ENCODE measurements at places on chromosomes 12 and 14. TPM values are rescaled to one million over a fixed set of nuclear protein-coding genes. Genes with fewer than 3 reads are reported as not detected.

DNA sequence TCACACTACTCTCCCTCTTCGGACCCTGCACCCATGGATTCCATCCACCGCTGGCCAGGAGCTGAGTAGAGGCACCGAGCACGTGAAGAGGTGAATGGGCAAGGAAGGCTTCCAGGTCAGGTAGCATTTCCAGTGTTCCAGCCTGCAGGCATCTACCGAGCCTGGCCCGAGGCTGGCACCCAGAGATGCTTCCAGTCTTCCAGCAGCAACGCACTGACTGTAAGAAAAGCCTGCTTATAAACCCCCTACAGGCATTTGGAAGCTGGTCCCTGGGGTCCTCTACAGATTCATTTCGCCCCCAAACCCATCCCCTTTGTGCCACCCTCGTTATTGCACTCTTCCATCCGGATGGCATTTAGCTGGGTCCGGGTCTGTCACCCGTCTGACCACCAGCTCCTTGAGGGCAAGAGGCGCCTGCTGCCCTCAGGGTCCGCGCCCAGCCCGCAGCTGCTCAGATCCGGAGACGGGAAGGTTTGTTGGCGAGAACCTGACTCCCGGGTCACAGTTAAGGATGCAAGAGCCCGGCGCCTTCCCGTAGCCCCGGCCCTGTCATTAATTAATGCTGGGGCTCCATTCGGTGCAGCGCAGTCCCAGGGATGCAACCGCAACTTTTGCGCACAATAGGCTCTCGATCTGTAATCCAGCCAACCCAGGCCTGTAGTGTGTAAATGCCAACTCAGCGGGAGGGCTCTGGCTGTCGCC, 614 bp upstream of the MARK3 start:
- no peak for DNase-seq
- no peaks in the 10 kb centered on the region for H3K4me1 ChIP-seq
- H3K27me3 ChIP-seq = no peaks in the 10 kb centered on the region
- H3K36me3 ChIP-seq = no peaks in the 10 kb centered on the region

GRCh38 chr12:58359084-58359483, 417.7 kb downstream of the ATP23 start:
- no peak overlapping the region for H3K27ac ChIP-seq
- DNase-seq = no peak
- H3K4me3 ChIP-seq = no peak overlapping the region
- no peaks in the 10 kb centered on the region for H3K27me3 ChIP-seq

The C12orf57 gene
- 398 TPM for total RNA-seq

The KLHDC2 gene
- total RNA-seq = 51.1 TPM

GRCh38 chr14:61841145-61841544, 78.9 kb downstream of the SNAPC1 start:
- H3K4me1 ChIP-seq = peaks cover 7% of the 10 kb centered on the region
- no peak overlapping the region for H3K27ac ChIP-seq
- H3K4me3 ChIP-seq = no peak overlapping the region
- H3K36me3 ChIP-seq = no peaks in the 10 kb centered on the region

The NTF3 gene
- total RNA-seq = 0.67 TPM

GRCh38 chr12:91441246-91441645, 258.6 kb upstream of the DCN start:
- H3K27me3 ChIP-seq = no peaks in the 10 kb centered on the region
- no peaks in the 10 kb centered on the region for H3K4me1 ChIP-seq
- DNase-seq = no peak
- H3K36me3 ChIP-seq = no peaks in the 10 kb centered on the region
- no peak overlapping the region for H3K4me3 ChIP-seq
- H3K27ac ChIP-seq = no peak overlapping the region

DNA sequence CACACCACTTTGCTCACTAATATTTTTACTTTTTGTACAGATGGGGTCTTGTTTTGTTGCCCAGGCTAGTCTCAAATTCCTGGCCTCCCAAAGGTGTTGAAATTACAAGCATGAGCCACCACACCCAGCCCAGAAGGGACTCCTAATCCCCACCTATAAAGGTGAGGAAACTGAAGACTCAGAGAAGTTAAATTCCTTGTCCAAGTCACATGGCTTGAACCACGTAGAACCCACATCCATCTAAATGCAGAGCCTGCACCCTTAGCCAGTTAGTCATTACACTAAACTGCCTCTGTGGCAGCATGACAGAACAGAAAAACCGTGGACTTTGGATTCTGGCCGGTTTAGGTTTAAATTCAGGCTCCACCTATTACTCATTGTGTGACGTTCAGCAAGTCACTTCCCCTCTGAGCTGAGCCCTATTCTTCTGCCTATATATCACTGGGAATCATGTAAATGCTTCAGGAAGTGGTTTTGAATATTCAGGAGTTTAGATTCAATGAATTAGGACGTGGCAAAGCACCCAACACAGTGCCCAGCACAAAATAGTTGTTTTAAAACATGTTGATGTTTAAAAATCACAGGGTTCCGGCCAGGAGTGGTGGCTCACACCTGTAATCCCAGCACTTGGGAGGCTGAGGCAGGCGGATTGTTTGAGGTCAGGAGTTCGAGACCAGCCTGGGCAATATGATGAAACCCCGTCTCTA, 3.0 kb upstream of the CORO1C start:
- H3K27ac ChIP-seq = peak overlapping the region; percentile 39
- H3K36me3 ChIP-seq = no peaks in the 10 kb centered on the region
- no peak overlapping the region for H3K4me3 ChIP-seq
- no peaks in the 10 kb centered on the region for H3K4me1 ChIP-seq
- no peak for DNase-seq
- no peaks in the 10 kb centered on the region for H3K27me3 ChIP-seq

- H3K4me3 ChIP-seq = no peak overlapping the region
- no peak for DNase-seq
- no peaks in the 10 kb centered on the region for H3K36me3 ChIP-seq
Observed at GRCh38 chr12:6608592-6609281, 1.6 kb upstream of the CHD4 start.

The PTPRQ gene
- total RNA-seq = 17.6 TPM

The CCDC196 gene
- total RNA-seq = not detected

DNA sequence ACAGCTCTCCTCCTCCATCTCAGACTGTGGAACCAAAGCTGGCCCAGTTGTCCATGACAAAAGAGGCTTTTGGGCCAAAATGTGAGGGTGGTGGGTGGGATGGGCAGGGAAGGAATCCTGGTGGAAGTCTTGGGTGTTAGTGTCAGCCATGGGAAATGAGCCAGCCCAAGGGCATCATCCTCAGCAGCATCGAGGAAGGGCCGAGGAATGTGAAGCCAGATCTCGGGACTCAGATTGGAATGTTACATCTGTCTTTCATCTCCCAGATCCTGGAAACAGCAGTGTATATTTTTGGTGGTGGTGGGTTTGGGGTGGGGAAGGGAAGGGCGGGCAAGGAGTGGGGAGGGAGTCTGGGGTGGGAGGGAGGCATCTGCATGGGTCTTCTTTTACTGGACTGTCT, 11.8 kb upstream of the TAMALIN start:
- H3K4me3 ChIP-seq = no peak overlapping the region
- H3K4me1 ChIP-seq = no peaks in the 10 kb centered on the region
- no peaks in the 10 kb centered on the region for H3K27me3 ChIP-seq
- DNase-seq = no peak

DNA sequence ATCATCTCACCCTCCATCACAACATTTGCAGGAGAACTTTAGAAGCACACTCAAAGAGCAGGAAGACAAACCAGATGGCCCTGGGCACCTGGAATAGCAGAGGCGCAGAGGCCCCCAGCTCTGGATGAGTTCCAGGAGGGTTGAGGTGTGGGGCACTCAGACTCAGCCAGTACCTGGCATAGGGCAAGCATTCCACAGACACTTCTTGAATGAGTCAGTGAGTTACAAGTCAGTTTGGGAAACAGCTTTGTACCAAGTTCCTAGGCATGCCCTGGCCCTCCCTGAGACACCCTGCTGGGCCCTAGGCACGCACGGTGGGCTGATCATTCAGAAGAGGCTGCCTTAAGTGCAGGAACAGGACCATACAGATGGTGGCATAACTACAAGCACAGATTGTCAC, 54.3 kb downstream of the MAP3K9 start:
- DNase-seq = no peak
- H3K4me3 ChIP-seq = no peak overlapping the region
- H3K4me1 ChIP-seq = no peaks in the 10 kb centered on the region
- H3K27me3 ChIP-seq = no peaks in the 10 kb centered on the region

DNA sequence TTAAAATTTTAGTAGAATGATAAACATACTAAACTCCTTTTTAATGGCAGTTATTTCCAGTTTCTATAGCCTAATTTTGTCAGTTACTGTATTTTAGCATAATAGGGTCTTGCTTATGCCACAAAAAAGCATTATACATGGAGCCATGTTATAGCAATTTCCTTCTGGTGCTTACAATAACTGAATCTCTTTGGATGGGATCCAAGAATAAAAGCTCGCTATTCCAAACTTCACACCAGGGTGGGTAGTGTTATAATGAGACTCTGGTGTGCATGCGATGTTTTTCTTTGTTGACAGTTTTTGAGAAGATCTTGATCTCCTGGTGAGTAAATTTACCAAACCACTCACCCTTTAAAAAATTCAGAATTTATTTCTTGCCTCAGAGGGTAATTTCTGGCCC, 90.4 kb upstream of the CCDC91 start:
- H3K4me1 ChIP-seq = no peaks in the 10 kb centered on the region
- no peak overlapping the region for H3K27ac ChIP-seq
- DNase-seq = no peak
- H3K4me3 ChIP-seq = no peak overlapping the region
- no peaks in the 10 kb centered on the region for H3K27me3 ChIP-seq
- H3K36me3 ChIP-seq = no peaks in the 10 kb centered on the region

GRCh38 chr14:103880348-103881267, 33.2 kb upstream of the PPP1R13B start:
- H3K27me3 ChIP-seq = no peaks in the 10 kb centered on the region
- H3K27ac ChIP-seq = peak overlapping the region; percentile 87
- H3K36me3 ChIP-seq = no peaks in the 10 kb centered on the region

- DNase-seq = no peak
- H3K27me3 ChIP-seq = no peaks in the 10 kb centered on the region
- no peaks in the 10 kb centered on the region for H3K36me3 ChIP-seq
- H3K27ac ChIP-seq = peak overlapping the region; percentile 87
- no peaks in the 10 kb centered on the region for H3K4me1 ChIP-seq
Observed at GRCh38 chr12:121295746-121296617, 527 bp downstream of the CAMKK2 start.

- H3K36me3 ChIP-seq = no peaks in the 10 kb centered on the region
- no peak overlapping the region for H3K4me3 ChIP-seq
- H3K4me1 ChIP-seq = no peaks in the 10 kb centered on the region
- H3K27ac ChIP-seq = no peak overlapping the region
- H3K27me3 ChIP-seq = no peaks in the 10 kb centered on the region
Observed at GRCh38 chr12:5308216-5308615, 123.7 kb upstream of the NTF3 start.

DNA sequence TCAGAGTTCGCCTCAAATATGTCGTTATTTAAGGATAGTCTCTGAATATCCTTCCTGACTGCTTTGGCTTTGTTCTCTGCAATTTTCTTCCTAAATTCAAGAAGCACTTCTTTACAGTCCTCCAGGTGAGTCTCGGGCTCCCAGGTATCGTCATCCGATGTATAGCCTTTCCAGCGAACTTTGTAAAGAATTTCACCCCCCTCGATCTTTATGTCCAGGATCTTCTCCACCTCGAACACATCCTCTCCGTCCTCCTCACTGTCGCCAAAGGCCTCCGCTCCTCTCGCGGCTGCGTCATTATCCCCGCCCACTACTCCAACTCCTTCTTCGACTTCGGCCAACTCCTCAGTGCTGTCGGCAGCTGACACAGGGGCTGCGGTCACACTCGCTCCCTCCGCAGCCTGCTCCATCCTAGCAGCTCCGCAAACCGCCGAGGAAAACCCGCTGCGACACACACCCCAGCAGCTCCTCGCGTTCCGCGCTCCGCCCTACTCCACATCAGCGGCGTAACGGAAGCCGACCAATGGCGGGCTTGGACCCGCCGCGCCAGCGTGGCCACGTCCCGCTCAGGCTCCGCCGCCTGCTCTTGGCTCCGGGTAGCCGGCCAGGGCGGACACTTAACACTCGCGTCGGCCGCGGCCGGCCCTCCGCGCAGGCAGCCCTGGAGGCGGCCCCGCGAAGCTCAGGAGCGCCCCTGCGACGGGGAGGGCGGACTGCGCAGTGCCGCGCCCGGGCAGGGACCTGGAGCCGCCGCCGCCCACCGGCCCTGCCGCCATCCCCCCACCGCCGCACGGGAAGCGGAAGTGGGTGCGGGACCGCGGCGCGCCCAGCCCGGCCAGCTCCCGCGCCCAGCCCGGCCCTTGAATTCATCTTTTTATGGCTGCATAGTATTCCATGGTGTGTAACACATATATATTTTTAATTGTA, 4.1 kb downstream of the CD163L1 start:
- no peaks in the 10 kb centered on the region for H3K27me3 ChIP-seq
- H3K4me1 ChIP-seq = no peaks in the 10 kb centered on the region
- DNase-seq = no peak
- H3K27ac ChIP-seq = no peak overlapping the region
- no peak overlapping the region for H3K4me3 ChIP-seq

The LIN7A gene
- total RNA-seq = 16.2 TPM

GRCh38 chr14:61475316-61475715, 153.9 kb downstream of the PRKCH start:
- no peaks in the 10 kb centered on the region for H3K27me3 ChIP-seq
- no peaks in the 10 kb centered on the region for H3K36me3 ChIP-seq
- no peak for DNase-seq
- H3K4me1 ChIP-seq = no peaks in the 10 kb centered on the region

DNA sequence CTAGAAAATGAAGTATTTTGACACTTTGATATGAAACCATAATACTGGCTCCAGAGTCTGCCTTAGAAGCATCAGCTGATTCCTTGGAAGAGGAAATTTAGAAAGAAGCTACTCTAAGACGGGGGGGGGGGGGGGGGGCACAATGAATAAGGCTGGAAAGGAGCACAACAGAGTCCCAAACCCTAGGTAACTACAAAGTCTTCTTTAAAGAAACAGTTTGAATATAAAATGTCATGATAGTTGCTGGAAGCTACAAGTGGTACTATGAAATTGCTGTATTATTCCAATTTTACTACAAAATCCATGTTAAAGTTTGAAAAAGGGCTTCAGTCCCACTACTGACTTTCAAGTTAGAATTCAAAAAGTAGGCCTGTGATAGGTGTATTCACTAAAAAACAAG, 31.6 kb downstream of the CDK17 start:
- peaks cover 56% of the 10 kb centered on the region for H3K4me1 ChIP-seq
- H3K4me3 ChIP-seq = no peak overlapping the region
- H3K27me3 ChIP-seq = no peaks in the 10 kb centered on the region
- H3K27ac ChIP-seq = peak overlapping the region; percentile 40
- DNase-seq = no peak

The LTB4R gene
- 3.0 TPM for total RNA-seq

DNA sequence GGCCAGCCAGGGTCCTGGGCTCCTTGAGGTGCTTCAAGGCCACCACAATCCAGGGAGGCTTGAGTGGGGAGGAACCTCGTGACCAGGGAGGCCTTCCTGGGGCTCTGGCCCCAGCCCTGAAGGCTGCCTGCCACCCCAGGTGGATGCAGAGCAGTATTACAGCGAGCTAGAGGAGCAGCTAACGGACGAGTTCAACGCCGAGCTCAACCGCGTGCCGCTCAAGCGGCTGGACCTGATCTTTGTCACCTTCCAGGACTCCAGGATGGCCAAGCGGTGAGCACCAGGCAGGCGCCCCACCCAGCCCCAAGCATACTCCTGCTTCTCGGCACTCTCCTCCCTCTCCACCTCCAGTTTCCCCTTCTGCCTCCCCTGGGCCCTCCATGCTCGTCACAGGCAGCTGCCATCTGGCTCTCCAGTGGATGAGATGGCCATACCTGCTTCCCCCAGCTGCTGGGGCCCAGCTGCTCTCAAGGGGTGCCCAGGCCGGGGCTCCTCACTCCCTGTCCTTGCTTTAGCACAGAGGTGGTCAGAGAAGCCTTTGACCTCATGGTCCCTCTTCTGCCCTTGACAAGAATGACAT, 30.6 kb downstream of the NGB start:
- H3K27me3 ChIP-seq = no peaks in the 10 kb centered on the region
- H3K4me1 ChIP-seq = no peaks in the 10 kb centered on the region

The KLHDC1 gene
- 9.4 TPM for total RNA-seq

The NEUROD4 gene
- not detected for total RNA-seq

The SERPINA1 gene
- 8.8 TPM for total RNA-seq
